ENCODE measurements at places on chromosomes 3 and 15.
A peak's percentile ranks its signal among the peaks of the same experiment; 100 is the strongest.

GRCh38 chr3:72634128-72634527, 214.1 kb downstream of the SHQ1 start:
- no peak for DNase-seq

GRCh38 chr3:46897829-46898320, 20.4 kb downstream of the PTH1R start:
- DNase-seq = no peak

- DNase-seq = no peak
Measured at GRCh38 chr15:42331235-42331634, 28.1 kb upstream of the CAPN3 start.

DNA sequence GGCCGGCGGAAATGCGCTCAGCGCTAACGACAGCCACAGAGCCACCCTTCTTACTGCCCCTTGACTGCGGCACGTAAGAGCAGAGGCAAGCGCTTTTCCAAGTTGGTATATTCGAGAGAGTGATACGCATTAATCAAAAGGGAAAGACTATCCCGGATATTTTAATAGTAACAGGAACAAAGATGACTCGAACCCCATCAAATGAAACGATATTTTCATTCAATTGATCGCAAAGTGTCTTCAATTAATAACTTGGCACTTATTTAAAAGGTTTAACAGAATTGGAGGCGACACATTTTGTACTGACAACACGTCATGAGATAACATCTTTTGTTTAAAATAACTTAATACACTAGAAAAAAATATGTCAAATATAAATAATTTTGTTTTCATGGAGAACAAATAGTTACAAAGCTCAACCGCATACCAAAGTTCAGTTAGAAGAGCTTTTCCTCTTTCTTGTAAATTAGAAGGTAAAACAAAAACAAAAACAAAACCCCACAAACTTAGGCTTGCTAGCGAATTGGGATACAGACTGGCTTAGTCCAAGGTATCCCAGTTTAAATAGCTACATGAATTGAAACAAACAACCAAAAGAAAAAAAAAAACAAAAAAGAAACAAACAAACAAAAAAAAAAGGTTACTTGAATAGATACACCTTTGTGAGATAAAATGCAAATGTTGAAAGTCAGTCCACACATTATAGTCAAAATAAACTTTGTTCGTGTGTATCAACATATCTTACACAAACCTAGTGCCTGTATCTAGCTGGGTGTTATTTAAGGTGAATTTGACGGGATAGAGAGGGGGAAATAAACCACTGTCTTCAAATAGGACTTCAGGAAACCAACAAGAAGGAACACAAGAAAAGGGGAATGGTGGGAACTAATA, 10.2 kb downstream of the SHOX2 start:
- DNase-seq = no peak

DNA sequence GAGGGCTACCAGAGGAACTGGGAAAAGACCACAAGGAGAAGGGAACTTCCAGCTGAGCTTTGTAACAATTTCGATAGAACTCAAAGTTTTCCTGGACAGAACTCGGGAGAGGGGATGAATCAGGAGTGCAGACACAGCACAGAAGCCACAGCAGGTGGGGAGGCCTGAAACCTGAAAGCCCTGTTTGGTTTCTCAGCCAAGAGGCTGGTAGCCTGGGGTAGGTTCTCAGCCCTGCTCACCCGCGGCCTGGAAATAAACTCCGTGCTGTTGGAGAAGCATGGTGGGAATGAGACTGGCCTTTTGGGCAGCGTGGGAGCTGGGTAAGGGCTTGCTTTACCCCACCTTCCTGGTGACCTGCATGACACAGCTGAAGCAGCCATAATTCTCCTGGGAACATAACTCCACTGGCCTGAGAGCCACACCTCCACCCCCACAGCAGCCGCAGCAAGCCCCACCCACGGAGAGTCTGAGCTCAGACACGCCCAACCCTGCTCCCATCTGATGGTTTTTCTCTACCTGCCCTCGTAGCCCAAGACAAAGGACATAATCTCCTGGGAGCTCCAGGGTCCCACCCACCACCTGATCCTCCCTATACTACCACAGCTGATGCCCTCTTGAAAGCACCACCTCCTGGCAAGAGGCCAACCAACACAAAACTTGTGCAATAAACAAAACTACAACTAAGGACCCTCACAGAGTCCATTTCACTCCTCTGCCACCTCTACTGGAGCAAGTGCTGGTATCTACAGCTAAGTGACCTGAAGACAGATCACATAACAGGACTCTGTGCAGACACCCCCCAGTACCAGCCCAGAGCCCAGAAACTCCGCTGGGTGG, 52.5 kb upstream of the CHRM5 start:
- DNase-seq = peak; percentile 42

- no peak for DNase-seq
Measured at GRCh38 chr3:126136428-126137220, 43.8 kb downstream of the ALDH1L1 start.

- no peak for DNase-seq
Measured at GRCh38 chr15:93270937-93271467, 182.0 kb upstream of the RGMA start.

GRCh38 chr3:73448041-73448440, 176.7 kb downstream of the PDZRN3 start:
- DNase-seq = no peak

DNA sequence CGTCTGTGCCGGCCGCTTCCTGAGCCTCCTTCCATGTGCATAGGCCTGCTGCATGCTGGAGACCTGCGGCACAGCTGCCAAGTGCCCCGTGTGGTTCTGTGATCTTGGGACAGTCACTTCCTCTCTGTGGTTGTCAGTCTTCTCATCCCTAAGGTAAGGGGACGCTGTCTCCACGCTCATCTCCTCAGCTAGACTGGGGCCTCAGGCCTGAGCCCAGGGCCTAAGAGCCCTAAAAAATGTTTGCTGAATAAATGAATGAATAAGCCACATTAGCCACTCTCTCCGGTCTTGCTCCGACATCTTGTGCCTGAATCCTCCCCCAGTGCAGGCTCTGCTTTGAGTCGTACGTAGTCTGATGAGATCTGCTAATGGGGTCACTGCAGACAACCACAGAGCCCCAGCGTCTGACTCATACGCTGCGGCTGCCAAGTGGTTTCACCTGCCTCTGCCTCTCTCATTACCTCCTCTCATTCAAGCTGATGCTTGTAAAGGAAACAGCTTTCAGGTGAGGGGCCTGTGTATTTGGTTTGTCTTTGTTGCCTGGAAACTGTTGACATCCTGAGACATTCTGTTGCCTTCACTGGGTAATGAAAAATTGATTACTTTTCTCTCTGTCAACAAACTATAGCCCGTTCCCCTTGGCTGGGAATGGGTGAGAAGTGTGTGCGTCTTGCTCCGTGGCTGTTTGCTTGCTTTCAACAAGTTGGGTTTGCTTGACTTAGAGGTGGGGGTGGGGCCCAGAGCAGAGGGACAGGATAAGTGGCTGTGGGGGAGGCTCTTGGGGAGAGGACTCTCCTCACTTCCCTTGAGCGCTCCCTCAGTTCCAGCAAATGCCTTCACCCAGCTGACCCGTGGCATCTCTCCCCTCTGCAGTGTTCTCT, 15.9 kb downstream of the RPLP1 start:
- DNase-seq = no peak

DNA sequence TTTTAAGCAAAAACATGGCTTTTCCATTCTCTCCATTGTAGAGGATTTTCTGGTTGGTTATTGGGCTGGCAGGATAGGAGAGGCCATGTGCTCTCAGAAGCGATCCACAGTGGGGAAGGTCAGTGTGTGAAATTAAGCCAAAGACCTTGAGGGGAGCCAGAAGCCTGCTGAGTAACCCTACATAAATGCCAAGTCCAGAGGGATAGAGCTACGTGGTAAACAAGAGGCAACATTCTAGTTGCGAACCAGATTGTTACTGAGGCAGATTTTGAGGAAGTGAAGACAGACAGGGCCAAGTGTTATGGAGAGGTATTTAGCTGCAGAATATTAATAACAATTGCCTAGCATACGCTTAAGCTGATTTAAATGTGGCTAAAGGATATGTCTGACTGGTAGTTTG, 592.8 kb upstream of the GBE1 start:
- DNase-seq = no peak

GRCh38 chr3:63864008-63864964, 619 bp downstream of the ATXN7 start:
- DNase-seq = peak; percentile 11

- no peak for DNase-seq
Measured at GRCh38 chr15:93060336-93061248, 28.4 kb downstream of the RGMA start.

- DNase-seq = no peak
Measured at GRCh38 chr15:39456159-39456558, 124.7 kb upstream of the THBS1 start.

- DNase-seq = no peak
Measured at GRCh38 chr3:10088256-10088655, 19.8 kb downstream of the FANCD2OS start.

GRCh38 chr3:188817935-188818269, 353.9 kb upstream of the TPRG1 start:
- no peak for DNase-seq

GRCh38 chr3:185942396-185942795, 4.6 kb upstream of the TRA2B start:
- no peak for DNase-seq

- no peak for DNase-seq
Measured at GRCh38 chr15:59791079-59791478, 102.0 kb upstream of the BNIP2 start.

- DNase-seq = no peak
Measured at GRCh38 chr3:38152609-38153008, 12.7 kb upstream of the OXSR1 start.

GRCh38 chr3:193134856-193135255, 106.2 kb upstream of the PLAAT1 start:
- DNase-seq = no peak

DNA sequence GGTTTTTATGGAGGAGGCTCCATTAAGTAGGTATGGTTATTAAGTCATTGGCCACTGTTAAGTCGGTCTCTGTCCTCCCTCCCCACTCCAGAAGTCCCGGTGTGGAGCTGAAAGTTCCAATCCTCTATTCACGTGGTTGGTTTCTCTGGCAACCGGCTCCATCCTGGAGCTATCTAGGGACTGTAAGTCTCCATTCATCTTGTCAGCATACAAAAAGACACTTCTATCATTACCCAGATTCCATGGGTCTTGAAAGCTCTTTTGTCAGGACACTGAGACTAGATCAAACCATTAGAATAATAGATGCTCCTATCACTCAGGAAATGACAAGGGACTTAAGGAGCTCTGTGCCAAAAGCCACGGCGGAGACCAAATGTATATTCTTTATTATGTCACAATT, 110.3 kb downstream of the PIK3CB start:
- DNase-seq = no peak

GRCh38 chr15:53759411-53759931, at the start of gene WDR72:
Gene WDR72, minus strand, starts transcription at chr15:53759663. Its CDS starts 26,514 bp downstream, at chr15:53733149.
- DNase-seq = no peak

- no peak for DNase-seq
Measured at GRCh38 chr3:38238416-38239008, 27.1 kb upstream of the SLC22A13 start.

DNA sequence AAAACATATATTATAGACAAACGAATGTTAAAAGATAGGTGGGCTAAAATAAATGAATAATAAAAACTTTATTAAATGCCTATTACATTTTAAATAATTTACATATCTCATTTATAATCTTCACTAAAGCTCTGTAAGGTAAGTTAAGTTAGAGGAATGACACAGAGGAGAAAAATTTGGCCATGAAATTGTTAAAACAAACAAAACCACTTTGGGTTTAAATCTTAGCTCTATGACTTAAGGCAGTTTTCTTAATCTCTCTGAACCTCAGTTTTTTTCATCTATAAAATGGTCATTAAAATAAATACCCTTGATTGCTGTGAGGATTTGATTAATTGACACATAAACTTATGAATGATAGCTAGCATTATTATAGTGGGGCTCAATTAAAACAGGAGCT, 404.8 kb upstream of the ATP11B start:
- no peak for DNase-seq

DNA sequence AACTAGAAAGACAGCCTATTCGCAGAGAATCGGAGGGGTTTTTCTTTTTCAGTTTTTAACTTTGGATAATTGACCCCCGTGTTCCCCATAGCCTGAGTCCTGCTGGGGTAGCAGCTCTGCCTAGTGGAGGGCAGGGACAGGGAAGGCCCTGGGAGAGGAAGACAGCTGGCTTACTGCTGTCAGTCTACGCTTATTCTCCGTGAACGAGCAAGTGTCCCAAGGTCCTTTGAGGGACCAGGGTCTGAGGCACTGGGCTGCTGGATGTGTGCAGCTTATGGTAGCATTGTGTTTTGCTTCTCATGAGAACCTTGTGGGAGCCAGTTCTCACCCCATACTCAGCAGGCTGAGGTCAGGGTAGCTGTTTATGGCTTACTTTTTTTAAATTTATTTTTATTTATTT, 3.0 kb downstream of the LIMD1 start:
- no peak for DNase-seq

DNA sequence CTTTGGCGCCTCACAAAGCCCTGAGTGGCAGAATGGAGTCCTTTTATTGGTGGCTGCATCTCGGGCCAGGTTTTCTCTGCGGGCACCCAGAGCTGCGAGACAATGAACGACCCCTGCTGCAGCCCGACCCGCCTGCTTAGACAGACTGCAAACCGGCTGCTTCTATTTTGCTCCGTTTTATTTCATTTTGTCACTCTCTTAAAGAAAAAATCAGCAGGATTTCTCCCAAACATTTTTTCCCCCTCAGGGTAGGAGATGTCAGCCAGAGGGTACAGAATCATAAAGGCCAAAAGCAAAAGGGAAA, 64.8 kb downstream of the OXNAD1 start:
- no peak for DNase-seq

DNA sequence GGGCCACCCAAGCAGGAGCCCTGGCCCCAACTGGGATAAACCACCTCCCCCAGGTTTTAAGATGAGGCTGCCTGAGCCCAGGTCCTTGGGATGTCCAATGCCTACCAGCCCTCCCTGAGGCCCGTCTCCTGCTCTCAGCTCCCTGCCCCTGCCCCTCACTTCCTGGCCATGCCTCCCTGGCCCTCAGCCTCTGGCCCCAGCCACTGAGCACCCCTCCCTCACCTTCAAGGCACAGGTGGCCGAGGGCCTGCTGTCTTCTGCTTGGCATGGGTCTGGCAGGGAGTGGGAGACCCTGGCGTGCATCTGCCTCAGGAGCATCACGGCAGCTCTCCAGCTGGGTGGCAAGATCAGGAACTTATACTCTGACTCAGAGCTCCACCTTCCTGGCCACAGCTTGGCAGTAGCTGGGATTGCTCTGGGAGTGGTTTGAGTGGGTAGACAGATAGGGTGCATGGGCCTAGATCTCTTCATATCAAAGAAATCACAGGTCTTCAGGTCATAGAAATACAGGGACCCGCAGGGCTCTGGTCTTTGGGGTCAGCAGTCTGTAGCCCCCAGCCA, at the start of gene PLA2G4E:
Gene PLA2G4E (minus strand): TSS at position 330 of the 561 bp plus-strand sequence. CDS start 12 bp downstream, at position 318.
- DNase-seq = no peak

GRCh38 chr15:31513178-31513577, 186.5 kb downstream of the KLF13 start:
- DNase-seq = no peak

GRCh38 chr15:92159481-92159880, 234.2 kb upstream of the ST8SIA2 start:
- no peak for DNase-seq

GRCh38 chr15:89041507-89041906, 46.7 kb upstream of the ABHD2 start:
- no peak for DNase-seq
